ENCODE measurements at places on chromosomes 2 and 18. TPM values are rescaled to one million over a fixed set of nuclear protein-coding genes. Genes with fewer than 3 reads are reported as not detected.

TUBB8B gene
- total RNA-seq = not detected

SERPINB10 gene
- 2.0 TPM for total RNA-seq

NR4A2 gene
- total RNA-seq = 7.3 TPM

C1QL2 gene
- not detected for total RNA-seq

POMC gene
- total RNA-seq = 4.2 TPM

DNA sequence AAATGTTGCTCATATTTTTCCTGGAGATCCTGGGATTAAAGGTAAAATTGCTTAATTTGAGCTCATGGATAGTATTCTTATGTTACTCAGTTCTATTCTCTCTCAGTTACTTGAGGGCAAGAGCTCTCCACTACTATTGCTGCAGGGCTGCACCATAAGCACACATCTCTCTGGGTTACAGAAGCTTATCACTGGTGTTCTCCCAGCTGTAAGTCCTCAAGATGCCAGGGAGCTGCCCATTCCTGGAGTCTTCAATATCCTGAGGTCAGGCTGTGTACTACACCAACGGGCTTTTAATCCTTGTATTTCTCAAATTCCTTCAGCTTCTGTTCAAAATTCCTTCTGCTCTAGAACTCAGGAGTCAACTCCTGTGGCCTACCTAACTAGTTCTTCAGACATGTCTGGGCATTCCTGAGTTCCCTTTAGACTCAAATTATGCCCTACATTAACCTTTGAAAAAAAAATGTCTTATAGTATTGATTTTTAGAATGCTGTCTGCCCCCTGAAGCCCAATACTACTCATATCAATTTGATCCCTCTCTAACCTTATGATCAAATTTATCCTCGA, 17.7 kb upstream of the COBLL1 start:
- no peak for ATAC-seq

GRCh38 chr2:187263675-187264560, 184.1 kb downstream of the CALCRL start:
- no peak for ATAC-seq

GRCh38 chr2:191432121-191432520, 186.9 kb downstream of the MYO1B start:
- ATAC-seq = no peak

GRCh38 chr2:235264512-235264911, 229.3 kb upstream of the AGAP1 start:
- no peak for ATAC-seq

DNA sequence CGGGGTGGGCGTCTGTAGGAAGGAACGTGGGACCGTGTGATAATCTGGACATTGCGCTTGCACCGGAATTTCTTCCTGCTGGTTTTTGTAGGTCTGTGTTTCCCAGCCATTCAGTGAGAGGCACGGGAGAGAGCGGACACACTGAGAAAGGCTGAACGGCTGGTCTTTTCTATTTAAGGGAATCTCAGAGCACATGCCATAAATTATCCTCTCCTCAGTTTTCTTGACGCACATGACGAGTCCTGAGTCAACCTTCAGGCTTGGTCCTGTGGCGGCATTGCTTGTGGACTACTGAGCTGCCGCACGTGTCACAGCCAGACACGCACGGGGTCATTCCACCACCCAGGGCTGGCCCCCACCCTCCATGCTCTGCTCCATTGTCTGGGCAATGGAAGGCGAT, 519.3 kb upstream of the ID2 start:
- peak; percentile 70 for ATAC-seq

GRCh38 chr2:170716851-170717598, 1.9 kb downstream of the SP5 start:
- ATAC-seq = peak; percentile 55

GRCh38 chr2:34899079-34899478, 1300.0 kb upstream of the FAM98A start:
- no peak for ATAC-seq

DNA sequence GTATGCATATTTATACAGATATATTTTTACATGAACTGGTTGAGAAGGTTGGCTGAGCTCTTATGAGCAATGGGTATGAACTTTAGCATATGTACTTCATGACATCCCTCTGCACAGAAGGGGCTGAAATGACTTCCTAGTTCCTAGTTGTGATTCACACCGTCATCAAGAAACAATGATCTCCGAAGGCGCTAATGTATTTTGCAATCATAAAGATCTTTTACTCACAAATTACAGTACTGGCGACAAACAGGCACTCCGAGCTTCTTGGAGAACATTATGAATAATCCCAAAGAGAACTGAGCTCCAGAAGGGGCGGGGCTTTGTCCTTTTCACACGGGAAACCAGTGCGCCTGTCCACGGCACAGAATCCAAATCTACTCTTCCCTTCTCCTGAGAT, 18.1 kb downstream of the BCL2 start:
- peak; percentile 40 for ATAC-seq

GRCh38 chr2:186516396-186516795, 30.3 kb downstream of the ZC3H15 start:
- no peak for ATAC-seq

DNA sequence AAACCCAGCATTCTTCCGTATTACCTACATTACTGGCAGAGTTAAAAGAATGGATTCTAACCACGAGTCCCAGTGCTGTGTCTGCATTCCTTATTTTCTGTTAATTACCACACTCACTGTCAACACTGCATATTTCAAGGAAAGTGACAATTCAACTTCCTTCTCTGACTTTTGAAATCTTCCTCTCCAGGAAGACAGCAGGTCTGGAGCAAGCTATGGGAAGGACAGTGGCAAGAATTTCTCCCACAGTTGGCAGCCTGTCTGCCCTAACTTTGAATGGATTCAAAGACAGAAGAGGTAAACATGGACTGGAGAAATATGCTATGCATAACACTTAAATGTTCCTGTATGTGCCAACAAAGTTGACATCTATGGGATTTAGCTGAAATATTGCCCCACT, 700.5 kb upstream of the CHAC2 start:
- no peak for ATAC-seq

GRCh38 chr2:24439280-24439970, 51.6 kb upstream of the NCOA1 start:
- no peak for ATAC-seq

DNA sequence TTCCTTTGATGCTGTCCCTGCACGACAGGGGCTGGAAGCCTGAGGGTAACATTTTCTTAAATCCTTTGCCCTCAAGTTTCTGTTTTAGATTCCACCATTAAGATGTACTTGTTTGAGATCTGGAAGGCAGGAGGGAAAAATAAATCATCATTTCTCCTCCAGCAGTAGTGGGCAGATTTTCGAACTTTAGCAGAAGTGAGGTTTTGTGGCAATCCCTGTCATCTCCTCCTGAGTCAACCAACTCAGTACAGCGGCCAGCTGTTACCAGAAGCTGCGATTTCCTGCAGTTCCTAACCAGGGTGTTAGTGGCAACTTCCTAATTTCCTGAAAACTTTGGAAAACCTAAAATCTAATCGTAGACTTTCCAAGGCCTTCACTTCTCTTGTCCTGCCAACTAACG, 517.2 kb upstream of the ACVR2A start:
- ATAC-seq = no peak

DNA sequence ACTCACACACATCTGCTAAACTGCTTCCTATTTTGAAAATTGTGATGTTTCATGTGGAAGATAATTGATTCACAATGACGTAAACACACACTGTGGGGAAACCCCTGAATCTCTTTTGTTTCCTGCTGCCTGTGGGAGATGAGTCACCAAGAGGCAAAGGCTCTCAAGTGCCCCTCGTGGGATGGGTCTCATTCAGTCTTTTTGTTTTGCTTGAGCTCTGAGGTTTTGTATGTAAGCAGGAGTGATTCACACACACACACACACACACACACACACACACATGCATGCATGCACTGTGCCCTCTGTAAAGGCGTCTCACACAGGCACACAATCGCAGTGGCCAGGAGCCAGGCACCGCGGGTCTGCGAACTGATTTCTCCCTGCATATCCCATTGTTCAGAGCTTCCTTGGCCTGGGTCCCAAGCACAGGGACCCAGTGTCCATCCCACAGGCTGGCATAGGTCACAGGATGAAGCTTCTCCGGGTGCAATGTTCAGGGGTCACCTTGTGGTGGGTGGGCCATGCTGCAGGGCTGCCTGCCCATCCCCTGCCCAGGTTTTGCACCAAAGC, 12.1 kb upstream of the ARHGEF4 start:
- ATAC-seq = no peak

DNA sequence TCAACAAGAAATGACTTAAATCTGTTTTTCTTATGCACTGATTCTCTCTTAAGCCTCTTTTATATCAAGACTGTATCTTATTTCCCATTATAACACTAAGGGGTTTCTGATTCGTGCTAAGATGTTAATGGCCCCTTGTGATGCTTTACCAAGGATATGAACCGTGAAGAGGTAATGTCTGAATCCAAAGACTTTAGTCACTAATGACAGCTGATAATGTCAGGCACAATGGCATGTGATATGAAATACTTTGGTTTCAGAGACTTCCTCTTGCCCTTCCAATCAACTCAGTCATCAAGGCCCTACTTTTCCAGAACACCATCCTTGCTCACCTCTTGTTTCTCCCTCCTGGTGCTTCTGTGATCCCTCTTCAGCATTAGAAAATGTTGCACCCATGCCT, 262.8 kb downstream of the KCNE4 start:
- ATAC-seq = no peak

DNA sequence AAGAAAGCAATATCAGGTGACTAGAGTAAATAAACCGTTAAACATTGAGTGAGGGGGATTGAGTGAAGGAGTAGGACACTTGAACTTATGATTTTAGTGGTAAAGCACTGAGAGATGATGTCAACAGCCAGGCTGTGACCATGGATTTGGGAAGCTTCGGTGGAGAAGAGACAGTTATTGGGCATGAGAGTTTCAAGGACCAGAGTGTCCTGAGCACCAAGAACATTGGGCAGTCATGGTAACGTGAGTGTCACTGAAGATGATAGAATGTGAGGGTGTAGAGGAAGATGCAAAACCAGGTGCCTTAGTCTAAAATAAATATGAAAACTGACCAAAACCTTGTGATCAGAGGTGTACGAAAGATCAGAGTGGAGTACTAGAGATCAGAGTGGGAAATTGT, 248.1 kb downstream of the ASXL3 start:
- ATAC-seq = no peak

DNA sequence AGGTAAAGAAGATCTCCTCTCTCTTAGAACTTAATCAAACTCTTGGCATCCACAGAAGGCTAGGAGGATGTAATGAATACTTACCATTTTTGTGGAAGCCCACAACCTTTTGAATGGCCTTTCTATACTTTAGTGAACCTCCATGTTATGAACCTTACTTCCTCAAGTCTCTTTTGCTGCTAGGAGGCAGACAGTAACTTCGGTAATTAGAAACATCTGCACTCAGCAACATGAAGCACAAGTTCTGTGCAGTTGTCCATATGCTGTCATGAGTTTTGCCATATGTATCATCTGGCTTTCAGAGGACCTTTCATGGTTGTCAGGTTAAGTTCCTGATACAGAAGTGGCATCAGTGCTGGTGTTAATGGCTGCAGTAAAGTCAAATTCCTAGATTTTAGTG, 50.4 kb downstream of the PDK1 start:
- no peak for ATAC-seq

Measured in gastroesophageal sphincter (tissue), 4 donors.